ENCODE measurements at places on chromosomes 6 and 20.

DNA sequence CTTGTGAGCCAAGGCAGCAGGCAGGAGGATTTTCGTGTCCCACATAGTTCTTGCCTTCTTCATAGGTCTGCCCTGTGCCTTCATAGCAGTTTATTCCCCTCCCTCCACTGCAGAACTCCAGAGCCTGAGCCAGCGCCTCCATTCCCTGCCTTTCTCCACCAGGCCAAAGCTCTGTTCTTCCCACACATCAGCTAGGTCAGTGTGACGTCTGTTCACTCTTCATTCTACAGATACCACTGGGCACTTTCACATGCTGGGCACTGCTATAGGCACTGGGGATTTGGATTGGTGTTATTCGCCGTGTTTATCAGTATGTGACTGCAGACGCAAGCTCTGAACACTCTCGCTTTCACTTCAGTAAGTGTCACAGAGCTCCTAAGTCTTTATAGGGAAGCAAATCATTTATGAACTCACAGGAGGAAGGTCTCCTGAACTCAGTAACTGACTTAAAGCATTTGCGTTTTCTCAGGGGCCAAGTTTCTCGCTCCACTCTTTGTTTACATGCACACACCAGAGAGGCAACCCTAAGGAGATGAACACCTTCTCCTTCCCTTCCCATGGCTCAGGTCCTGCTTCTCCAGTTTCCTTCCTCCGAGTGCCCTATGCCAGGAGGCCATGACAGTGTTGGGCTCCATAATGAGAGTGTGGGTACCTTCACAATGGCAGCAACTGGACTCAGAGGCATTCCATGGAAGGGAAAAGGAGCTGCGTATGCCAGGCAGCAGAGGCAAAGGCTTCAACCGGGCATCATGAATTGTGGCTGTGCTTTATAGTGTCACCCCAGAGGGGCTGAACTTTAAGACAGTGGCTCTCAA is 6.3 kb upstream of the APMAP start:
- no peak for DNase-seq

- DNase-seq: no peak
These were observed 192.6 kb upstream of the RAB32 start for GRCh38 chr6:146351018-146351417.

DNA sequence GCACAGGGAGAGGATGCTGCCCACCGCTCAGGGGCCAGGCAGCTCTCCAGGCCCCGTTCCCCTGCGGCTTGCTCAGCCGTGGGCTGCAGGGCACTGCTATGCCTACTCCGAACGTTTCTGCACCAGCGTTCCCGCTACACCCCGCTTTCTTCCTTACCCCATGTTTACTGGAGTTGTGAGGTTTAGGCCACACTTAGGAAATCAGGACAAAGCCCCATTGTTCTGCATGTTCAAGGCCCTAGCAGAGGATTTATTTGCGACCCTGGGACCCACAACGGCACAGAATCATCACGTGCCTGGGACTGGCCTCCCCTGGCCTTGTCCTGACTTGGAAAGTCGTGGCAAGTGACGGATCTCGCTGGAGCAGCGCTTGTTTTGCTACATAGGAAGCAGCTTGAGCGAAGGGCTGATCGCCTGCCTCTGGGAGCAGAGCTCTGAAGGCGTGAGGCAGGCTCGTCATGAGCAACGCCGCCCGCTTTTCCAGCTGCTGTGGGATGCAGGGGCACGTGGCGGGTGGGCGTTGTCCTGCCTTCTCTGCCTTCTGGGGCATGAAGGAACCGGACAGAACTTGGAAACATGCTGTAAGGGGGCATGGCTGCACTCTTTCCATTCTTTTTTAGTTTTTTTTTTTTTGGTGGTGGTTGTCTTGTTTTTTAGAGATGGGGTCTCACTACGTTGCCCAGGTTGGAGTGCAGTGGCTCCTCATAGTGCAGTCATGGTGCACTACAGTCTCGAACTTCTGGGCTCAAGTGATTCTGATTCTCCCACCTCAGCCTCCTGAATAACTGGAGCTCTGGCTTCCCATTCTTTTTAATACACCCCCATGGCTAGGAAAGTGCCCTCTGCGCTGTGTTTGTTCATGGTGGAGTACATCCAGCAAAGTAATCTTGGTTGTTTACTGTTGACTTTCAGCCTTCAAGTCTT is 14.6 kb upstream of the TMEM181 start:
- no peak for DNase-seq

DNA sequence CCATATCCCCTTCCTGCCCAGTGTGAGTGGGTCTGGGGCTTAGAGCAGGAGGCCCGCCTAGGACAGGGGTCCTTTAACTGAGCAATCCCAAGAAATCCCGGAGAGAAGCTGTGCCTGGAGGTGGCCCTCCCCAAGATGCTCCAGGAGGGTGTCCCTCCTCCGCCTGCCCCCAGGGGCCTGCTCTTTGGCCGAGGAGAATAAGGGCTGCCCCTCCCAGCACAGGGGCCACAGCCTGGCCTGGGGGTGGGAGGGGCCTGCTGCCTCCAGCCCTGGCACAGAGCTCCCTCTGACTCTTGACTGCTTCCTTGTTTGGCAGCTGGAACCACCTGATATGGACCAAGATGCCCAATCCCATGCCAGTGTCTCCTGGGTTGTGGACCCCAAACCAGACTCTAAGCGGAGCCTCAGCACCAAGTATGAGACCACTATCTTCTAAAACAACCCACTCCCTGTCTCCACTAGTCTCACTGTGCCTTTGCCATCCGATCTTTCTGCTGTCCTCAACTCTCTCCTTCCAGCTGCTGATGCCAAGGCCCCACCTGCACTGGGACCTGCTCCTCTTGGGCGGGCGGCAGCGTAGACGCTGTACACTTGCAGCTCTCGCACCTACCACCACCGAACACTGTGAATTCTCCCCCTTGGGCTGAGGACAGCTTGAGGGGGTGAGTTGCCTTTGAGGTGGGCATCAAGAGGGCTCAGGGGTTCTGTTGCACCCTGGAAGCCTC is 54.3 kb downstream of the TCP11 start:
- no peak for DNase-seq

DNA sequence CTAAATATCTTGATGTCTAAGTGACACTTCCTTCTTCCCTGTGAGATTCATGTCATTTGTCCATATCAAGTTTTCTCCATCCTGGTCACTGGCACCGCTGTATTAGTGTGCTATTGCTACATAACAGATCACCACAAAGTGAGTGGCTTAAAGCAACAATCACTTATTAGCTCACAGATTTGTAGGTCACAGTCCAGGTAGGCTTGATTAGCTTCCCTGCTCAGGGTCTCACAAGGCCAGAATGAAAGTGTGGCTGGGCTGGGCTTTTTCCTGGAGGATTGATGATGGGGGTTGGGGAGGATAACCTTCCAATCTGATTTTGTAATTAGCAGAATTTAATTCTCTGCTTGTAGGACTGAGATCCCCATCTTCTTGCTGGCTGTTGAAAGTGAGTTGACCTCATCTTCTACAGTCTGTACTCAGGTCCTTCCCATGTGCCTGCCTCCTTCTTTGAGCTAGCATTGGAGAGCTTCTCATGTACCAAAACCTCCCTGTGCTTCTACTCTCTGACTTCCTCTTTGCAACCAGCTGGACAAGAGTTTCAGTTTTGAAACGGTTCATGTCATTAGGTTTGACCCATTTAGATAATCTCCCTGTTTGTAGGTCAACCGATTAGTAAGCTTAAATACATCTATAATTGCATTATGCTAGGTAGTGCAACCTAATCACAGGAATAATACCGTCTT is 152.4 kb upstream of the MAN1A1 start:
- DNase-seq: no peak

GRCh38 chr6:6705061-6705425 is 116.5 kb downstream of the LY86 start:
- DNase-seq: no peak

DNA sequence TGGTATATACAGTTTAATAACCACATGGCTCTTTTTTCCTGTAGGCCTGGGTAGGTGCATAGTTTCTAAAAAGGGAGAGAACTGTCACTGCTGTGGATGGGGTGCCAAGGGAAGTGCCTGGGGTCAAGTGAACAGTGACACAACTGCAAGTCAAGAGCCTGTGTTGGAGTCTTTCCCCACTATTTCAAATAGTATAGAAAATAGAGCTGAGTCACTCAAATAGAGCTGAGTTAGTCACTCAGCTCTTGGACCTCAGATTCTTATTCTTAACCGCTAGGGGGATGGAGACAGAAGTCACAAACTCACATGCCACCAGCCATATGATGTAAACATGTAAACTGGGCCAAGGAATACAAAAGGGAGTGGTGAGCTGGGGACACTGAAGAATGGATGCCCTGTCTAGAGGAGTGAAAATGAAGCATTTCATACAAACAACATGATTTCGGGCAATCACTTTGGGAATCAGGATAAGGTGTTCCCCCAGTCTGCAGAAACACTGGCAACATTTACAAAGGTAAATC is 2.1 kb downstream of the NQO2 start:
- no peak for DNase-seq

GRCh38 chr20:46740214-46740609 is 30.8 kb downstream of the SLC2A10 start:
- DNase-seq: no peak

DNA sequence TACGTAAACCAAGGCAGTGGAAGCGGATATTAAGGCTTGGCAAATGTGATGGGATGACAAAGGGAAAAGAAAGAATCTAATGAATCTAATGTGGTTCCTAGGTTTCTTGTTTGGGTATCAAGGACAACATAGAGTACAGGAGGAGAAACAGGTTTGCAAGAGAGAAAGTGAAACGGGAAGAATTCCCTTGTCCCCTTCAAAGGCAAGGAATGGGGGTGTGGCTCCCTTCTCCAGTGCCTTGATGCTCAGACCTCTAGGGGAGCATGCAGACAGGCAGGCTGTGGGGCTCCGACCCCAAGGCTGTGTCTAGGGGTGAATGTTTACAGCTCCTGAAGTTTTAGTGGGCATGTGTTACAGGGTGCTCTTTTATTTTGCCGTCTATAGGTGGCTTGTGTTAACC is 317.5 kb upstream of the HSF2 start:
- no peak for DNase-seq

Measured in stimulated activated CD8-positive, alpha-beta memory T cell treated with anti-CD3 and anti-CD28 coated beads, Interleukin-15, amount 100 ng/mL, for 48 hours (primary cell).